ENCODE measurements at places on chromosomes 1 and 21.
A peak's percentile ranks its signal among the peaks of the same experiment; 100 is the strongest.

DNA sequence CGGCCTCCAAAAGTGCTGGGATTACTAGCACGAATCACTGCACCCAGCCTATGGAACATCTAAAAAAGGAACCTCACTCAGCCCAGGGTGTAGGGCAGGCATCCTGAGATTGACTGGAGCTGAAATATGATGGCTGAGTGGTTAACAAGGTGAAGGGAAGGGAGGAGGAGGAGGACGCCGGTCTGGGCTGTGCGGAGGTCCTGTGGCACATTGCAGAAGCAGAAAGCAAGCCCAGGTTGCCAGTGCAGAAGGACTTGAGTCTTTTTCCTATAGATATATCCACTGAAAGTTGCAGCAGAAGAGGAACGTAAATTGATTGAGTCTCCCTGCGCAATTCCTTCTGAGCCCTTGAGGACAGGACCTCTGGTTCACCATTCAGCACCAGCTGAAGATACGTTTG is 1.5 kb upstream of the KIF17 start:
- DNase-seq = no peak

GRCh38 chr1:71054791-71055190 is 7.2 kb upstream of the PTGER3 start:
- DNase-seq = no peak

DNA sequence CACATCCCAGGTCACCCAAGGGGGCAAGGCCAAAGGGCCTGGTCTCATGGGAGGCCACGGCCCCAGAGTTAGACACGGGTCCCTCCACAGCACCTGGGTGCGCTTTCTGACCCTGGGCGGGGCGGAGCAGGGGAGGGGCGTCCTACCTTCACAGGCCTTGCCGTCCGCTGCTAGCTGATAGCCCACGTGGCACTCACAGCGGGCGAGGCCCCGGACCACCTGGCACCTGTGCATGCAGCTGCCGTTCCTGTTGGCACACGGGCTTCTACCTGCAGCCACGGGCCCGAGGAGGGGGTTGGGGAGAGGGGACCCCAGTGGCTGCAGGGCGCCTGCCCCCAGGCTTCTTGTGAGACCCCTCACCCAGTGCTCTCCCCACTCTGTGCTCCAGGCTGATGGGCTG is 59.9 kb downstream of the ARHGEF16 start:
- DNase-seq = no peak

DNA sequence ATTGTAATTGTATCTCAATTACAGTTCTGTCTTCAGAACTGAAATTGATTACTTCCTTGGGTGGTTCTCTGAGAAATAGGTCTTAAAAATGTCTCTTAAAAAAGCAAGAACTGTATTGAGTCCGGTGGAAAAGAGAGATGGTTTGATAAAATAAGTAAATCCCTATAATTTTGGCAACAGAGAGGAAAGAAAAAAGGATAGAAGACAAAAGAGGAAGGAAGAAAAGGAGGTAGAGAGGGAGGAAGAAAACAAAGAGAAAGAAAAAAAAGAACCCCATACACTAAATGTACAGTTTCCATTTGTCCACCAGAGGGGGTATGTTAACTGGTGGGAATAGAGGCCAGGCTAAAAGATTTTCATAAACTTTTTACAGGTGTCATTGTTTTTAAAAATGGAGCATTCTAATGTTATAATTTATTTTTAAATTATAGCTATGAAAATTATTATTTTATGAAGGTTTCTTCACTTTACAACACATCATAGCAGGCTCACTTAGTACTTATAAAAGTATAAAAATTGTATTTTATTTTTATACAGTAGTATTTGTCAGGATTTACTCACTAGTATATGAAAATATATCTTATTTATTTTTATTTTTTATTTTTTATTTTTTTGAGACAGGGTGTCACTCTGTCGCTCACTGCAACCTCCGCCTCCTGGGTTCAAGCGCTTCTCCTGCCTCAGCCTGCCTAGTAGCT is 2.1 kb upstream of the UBE2T start:
- DNase-seq = no peak

- no peak for DNase-seq
Measured at GRCh38 chr1:167678422-167678821, 43.4 kb upstream of the MPZL1 start.

DNA sequence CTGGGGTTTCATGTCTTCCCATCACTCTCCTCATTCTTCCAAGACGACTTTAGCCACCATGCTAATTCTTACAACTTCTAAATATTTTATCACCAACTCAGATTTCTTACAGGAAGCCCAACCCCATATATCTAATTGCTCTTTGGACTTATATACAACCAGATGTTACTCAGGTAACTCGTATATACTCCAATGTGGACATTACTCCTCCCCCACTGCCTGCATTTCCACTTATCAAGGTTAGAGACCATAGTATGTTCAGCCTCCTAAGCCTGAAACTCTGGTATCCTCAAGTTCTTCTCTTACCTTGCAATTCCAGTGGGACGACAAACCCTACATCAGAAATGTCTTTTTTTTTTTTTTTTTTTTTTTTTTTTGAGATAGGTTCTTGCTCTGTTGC is 2.7 kb upstream of the RCC1 start:
- DNase-seq = no peak

GRCh38 chr1:186670297-186671135 is 9.7 kb downstream of the PTGS2 start:
- DNase-seq = no peak

DNA sequence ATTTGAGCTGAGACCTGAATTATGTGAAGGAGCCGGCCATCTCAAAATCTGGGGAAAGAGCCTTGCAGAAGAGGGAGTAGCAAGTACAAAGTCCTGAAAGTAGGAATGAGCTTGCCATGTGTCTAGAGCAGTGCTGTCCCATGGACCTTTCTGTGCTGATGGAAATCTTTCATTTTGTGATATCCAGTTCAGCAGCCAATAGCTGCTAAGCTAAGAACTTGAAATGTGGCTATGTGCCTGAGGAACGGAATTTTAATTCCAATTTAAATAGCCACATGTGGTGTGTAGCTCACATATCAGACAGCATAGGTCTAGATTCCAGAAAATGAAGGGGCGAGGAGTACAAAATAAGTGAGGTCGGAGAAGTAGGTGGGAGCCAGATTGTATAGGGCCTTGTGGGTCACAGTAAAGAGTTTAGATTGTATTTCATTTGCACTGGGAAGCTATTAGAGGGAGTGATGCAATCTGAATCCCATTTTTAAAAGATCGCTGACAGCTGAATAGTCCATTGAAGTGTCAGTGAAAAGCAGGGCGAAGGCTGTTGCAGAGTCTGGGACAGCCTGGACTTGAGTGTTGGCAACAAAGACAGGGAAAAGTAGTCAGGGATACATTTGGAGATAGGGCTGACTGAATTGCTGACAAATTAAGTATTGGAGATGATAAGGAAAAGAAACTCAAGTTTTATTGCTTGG is 80.3 kb downstream of the TMEM200B start:
- DNase-seq = no peak

DNA sequence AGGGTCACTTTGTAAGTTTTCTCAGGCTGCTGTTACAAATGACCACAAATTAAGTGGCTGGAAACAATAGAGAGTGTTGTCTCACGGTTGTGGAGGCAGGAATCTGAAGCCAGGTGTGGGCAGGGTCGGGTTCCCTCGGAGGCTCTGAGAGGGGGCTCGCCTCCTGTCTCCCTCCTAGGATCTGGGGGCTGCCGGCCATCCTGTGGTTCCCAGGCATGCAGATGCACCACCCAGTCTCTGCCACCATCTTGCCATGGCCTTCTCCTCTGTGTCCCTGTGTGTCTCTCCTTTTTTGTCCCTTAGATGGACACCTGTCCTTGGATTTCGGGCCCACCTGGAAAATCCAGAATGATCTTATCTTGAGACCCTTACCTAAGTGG is 4.8 kb downstream of the TP73 start:
- DNase-seq = no peak

- no peak for DNase-seq
Measured at GRCh38 chr1:63866084-63866483, 92.3 kb downstream of the ROR1 start.

- DNase-seq = no peak
Measured at GRCh38 chr1:68213843-68214242, 18.5 kb downstream of the WLS start.

DNA sequence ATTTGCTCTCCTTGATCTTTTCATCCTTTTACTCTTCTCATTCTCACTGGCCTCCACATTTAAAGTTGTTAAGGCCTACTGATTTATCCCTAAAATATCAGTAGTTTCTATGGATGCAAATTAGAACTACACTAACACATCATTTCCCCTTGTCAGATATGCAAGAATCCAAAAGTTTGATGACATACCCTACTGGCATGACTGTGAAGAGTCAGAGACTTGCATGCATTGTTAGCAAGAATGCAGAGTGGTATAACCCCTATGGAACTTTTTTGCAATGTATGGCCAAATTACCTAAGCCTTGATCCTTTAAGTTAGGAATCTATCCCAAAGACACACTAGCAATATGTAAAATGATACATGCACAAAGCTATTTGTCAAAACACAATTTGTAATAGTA is 23.6 kb upstream of the HIVEP3 start:
- no peak for DNase-seq

DNA sequence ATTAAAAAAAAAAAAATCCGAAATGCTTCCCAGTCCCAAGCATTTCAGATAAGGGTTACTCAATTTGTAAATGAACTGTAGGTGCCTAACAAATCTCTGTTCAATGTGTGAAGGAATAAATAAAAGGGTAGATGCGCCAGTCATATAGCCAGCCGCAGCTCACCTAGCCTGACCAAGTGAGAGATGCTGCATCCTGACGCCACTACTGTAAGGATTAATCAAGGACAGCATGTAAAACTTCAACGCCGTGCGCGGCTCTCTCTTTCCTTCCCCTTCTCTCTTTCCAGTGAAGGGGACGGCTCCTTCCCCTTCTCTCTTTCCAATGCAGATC is 441 bp downstream of the PPT1 start:
- DNase-seq = no peak

GRCh38 chr1:18901952-18902522 is 318 bp downstream of the ALDH4A1 start:
- DNase-seq = no peak

DNA sequence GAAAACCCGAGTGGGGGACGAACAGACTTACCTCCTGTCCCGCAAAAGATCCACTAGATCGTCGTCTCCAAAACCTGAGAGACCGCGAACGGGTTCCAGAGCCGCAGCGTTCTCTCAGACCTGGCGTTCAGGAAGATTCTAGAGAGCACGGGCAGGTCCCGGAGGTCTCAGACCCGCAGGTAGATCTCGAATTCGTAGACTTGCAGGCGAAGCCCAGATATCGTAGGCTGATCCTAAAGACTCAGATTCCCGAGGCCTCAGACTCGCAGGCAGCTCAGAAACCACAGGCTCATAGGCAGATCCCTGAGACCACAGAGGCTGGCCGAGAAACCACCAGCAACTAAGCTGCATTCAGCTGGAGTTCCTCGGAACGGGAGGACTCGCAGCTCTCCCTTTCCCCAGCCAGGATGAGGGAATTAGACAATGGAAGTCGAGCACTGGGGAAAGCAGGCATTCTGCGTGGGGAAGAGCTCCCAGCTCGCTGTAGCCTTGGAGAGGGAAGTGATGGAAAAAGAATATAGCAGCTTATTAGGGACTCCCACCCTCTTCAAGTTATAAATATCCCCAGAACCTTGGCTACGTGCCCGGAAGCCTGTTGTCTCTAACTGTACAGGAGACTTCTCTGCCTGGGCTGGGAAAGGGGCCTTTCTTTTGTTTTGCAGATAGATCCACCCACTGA is at the start of gene ZNF436:
TSS of gene ZNF436 (minus strand) at position 502 of the 679 bp plus-strand sequence. CDS start 1,831 bp downstream, outside the sequence.
- DNase-seq = peak; percentile 88

DNA sequence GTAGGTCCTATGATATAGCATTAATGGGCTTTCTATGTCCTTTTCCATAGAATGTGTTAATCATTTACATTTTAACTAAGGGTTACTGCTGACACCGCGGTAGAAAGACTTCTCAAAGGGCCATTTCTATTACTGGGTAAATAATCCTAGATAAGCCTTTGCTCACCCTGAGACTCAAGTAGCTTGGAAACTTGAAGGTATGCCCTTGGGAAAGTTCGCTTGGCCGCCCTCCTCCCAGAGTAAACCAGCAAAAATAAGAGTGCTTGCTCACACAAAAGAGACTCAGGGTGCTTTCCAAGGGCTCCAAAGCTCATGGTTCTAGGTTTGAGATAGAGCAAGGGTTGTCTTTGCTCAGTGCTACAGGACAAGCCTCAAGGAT is 85.8 kb upstream of the TMPRSS2 start:
- DNase-seq = no peak

- DNase-seq = no peak
Measured at GRCh38 chr1:164581762-164582161, 22.8 kb downstream of the PBX1 start.

- peak; percentile 93 for DNase-seq
Measured at GRCh38 chr1:25616095-25616986, at the start of gene MAN1C1. Gene MAN1C1 (plus strand): TSS chr1:25616791. CDS start chr1:25617798, 1,007 bp downstream.

- DNase-seq = no peak
Measured at GRCh38 chr1:16164213-16165072, 8.6 kb upstream of the EPHA2 start.

GRCh38 chr1:159211331-159212136 is 6.9 kb downstream of the ACKR1 start:
- no peak for DNase-seq

- no peak for DNase-seq
Measured at GRCh38 chr1:156119503-156120209, 5.1 kb downstream of the LMNA start.

GRCh38 chr21:36059823-36060158 is 535 bp downstream of the SETD4 start:
- DNase-seq = no peak

DNA sequence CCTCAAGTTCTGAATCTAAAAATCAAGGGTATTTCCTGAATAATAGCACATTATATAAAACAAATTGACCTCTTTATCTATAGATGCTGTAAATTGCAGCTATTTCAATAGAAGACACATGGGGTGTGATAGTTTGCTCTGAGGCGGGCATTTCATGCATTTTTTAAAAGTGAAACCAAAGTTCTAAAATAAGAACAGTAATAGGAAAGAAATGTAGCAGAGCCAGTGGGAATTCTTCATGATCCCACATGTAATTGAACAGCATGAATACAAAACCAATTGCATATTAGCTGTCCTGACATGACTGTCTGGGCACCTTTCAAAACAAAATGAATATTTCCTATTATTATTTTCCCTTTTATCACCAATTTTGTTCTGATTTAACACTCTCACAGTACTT is 85.0 kb downstream of the RGS21 start:
- no peak for DNase-seq

DNA sequence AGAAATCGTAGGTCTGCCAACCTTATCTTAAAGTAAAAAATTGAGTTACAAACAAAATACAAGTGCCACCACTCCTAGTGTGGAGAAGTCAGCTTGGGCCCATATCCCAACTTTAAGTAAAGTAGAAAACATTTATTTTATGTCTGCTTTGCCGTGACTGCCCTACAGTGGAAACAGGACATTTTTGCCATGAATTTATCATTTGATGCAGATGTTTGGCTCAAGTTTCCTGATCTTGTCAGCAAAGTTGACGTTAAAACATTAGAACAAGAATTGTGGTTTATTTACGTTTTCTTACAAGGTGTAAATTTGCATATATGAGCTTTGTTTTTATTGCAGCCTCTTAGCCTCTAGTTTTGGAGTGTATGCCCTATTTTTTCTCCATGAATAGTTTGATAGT is 17.1 kb upstream of the KCNJ15 start:
- no peak for DNase-seq

DNA sequence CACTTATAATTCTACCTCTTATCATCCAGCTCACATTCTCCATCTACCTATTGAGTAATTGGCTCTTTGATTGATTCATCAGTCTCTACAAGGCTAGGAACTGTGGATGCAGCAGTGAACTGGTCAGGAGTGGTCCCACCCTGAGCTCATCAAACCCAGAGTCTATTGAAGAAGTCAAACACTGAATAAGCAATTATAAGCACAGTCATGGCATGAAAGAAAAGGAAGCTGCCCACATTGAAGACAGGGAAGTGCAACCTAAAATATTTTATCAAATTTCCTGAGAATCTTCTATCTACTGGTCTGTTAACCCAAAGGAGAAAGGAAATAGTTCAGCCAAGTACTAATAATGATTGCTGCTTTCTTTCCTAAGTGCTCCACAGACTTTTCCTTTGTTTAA is 35.7 kb downstream of the ACP6 start:
- DNase-seq = no peak
